Peyer's patch (tissue), 4 donors: ENCODE measurements at places on chromosomes 7 and 10. TPM values are rescaled to one million over a fixed set of nuclear protein-coding genes. Genes with fewer than 3 reads are reported as not detected.

The HEPACAM2 gene
- 59.4 TPM for total RNA-seq

The FBXL13 gene
- total RNA-seq, result 2.6 TPM

The GJC3 gene
- total RNA-seq, result not detected

The HOXA11 gene
- total RNA-seq, result not detected

The LIPN gene
- total RNA-seq, result not detected

- no peak for DNase-seq
These were observed 798 bp downstream of the ZNF425 start for GRCh38 chr7:149125189-149125862.

DNA sequence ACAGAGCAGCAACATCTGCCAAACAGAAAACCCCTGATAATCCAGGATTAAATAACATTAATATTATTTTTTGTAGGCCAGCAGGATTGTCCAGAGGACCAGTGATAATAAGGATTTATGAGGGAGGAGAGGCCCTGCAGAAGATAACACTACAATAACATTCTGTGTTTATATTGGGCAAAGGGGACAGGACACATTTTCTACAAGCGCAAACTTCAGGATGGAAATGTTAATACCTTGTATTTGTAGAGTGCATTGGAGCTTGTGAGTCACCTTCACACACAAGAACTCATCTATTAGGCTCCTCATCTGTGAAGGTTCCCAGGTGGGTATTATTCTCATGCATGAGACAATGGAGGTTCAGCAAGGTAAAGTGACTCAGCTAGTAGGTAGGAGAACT lies 51.0 kb downstream of the BAMBI start:
- no peak for DNase-seq

DNA sequence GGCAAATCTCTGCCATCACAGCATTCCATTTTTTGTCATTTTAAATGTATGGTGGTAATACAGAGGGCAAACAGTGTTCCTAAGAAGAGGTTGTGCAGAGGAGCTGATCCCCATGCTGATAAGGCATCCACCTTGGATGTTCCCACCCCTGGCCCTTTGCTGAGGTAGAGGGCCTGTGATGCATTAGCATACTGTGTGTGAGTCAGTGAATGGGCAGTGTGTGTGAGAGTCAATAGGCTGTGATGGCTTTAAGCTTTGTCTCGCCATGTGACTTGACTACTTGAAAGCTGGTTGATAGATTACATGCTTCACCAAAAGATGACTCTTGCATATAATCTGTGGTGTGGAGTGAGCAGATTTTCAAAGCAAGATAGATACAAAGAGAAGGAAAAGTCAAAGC lies 81.3 kb downstream of the INSYN2A start:
- DNase-seq, result no peak
